ENCODE measurements at places on chromosomes 7 and 10.

- no peak for DNase-seq
Observed at GRCh38 chr7:11346302-11346701, 372.6 kb downstream of the PHF14 start.

DNA sequence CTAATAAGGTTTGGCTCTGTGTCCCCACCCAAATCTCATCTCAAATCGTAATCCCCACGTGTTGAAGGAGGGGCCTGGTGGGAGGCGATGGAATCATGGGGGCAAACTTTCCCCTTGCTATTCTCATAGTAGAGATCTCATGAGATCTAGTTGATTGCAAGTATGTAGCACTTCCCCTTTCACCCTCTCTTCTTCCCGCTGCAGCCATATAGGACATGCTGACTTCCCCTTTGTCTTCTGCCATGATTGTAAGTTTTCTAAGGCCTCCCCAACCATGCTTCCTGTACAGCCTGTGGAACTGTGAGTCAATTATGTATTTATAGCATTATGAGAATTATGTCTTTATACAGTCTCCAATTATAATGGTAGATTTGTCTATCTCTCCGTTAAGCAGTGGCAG is 594.5 kb downstream of the ACTR3B start:
- DNase-seq, result no peak

GRCh38 chr10:1209355-1209979 is 153.3 kb downstream of the WDR37 start:
- DNase-seq, result no peak

- DNase-seq, result no peak
Observed at GRCh38 chr10:72038458-72039001, 49.8 kb downstream of the SPOCK2 start.

DNA sequence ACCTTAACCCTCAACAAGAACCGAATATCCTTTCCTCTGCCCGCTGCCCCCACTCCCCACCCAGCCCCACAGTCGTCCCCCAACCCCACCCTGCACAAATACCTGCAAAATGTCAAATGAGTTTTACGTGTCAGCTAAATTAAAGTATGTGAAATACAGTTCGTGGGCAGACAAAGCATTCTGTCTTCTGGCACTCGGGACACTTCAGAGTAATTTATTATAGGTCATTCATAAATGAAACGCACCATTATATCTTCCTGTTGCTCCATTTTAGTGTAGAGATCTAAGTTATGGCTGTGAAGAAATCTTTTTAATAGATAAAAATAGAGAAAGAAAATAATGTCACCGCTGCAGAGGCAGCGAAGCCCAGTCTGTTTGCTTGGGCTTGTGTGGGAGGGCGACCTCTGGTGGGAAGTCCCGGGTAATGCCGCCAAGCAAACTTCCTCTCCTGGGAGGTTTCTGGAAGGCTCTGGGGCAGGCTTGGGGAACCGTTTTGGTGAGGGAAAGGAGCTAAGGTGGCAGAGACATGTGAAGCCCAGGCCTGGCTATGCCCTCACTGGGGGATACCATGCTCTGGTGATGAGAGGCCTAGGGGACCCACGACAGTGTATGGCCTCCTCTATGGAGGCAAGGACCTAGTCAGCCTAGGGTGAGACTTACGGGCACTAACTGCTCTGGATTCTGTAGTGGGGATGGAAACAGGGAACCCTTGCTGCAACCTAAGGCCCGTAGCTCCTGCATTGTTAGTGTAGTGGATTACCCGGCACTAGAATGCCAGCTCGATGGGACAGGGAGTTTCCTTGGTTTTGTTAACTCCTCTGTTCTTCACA is 604.9 kb downstream of the LRMDA start:
- no peak for DNase-seq

- no peak for DNase-seq
Observed at GRCh38 chr10:15322356-15322755, 48.7 kb downstream of the FAM171A1 start.

GRCh38 chr7:38198366-38198765 is 20.3 kb downstream of the STARD3NL start:
- DNase-seq, result no peak

- DNase-seq, result no peak
Observed at GRCh38 chr7:2231992-2232765, 566 bp downstream of the MAD1L1 start.

DNA sequence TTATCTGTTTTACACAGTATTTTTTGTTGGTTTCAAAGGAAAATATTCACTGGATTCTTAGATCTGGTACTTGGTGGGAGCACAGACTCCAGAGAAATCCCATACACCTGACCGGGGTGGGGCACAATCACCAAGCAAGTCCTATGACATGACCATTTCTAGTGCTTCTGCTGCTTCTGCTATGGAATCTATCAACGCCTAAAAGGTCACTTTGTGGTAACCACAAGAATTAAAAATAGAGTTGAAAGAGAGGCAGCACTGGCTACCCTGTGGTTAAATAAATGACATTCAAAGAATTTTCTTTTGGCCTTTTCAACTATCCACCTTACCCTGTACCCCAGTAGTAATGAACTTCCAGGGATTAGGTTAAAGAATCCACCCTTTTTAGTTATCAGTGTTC is 329.9 kb upstream of the VWC2 start:
- no peak for DNase-seq

DNA sequence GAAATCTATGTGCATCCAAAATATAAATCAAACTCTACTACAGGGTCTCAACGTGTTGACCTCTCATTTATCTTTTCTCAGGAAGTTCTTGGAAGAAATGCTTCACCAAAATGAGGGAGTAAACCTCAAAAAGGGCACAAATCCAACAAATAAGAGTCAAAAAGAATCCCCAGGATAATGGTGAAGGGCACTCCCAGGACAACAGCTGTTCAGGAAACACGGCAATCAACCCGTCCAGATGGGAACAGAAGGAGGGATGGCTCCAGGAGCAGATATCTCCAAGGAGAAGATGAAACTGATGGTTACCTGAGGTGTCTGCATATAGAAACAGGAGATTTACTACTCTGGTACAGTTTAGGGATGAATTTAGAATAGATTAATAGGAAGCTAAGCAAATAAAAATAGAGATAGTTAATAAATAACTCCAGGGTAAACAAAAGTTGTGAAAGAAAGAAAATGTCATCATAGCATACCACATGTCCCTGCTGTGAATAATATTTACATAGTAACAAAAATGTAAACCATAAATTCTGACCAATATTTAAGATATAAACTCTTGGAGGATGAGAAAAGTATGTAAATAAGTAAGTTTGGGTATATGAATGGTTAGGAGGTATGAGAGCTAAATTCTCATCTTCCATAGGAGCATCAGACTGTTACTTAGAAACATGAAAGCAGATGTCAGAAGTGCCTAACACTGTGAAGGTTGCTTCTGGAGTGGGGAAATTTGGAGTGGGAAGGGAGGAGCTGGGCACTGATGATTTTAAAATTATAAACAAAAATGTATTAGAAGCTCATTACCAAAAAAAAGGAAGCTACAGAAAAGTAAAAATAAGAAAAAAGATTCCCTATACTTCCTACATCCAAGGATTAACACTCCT is 237.5 kb upstream of the HPS1 start:
- no peak for DNase-seq

GRCh38 chr10:69222157-69223027 is 2.3 kb downstream of the HKDC1 start:
- no peak for DNase-seq

GRCh38 chr10:129761981-129762956 is 201.8 kb downstream of the EBF3 start:
- DNase-seq, result no peak

All from C1 segment of cervical spinal cord (tissue), 14 donors.